ENCODE measurements at places on chromosomes 3 and 15. TPM values are rescaled to one million over a fixed set of nuclear protein-coding genes. Genes with fewer than 3 reads are reported as not detected.

Gene NMNAT3
- 0.59 TPM for total RNA-seq

Gene CCDC80
- total RNA-seq = 657 TPM

Gene TRIM42
- not detected for total RNA-seq

Gene P2RY14
- not detected for total RNA-seq

Gene ABI3BP
- total RNA-seq = 183 TPM

- no peak for DNase-seq
- H3K4me3 ChIP-seq = no peak overlapping the region
- H3K4me1 ChIP-seq = peaks cover 23% of the 10 kb centered on the region
- H3K27ac ChIP-seq = no peak overlapping the region
These were observed 14.8 kb upstream of the SEMA5B start for GRCh38 chr3:123042413-123042812.

GRCh38 chr15:88649753-88650551 is 11.1 kb downstream of the ISG20 start:
- no peak for DNase-seq
- H3K27ac ChIP-seq = peak overlapping the region; percentile 55
- no peaks in the 10 kb centered on the region for H3K36me3 ChIP-seq
- H3K4me3 ChIP-seq = no peak overlapping the region
- peaks cover 16% of the 10 kb centered on the region for H3K4me1 ChIP-seq
- no peaks in the 10 kb centered on the region for H3K27me3 ChIP-seq

GRCh38 chr3:194204042-194204987 is 68.4 kb downstream of the HES1 start:
- H3K27me3 ChIP-seq = peaks cover 40% of the 10 kb centered on the region
- DNase-seq = peak; percentile 76
- H3K4me1 ChIP-seq = no peaks in the 10 kb centered on the region
- no peaks in the 10 kb centered on the region for H3K36me3 ChIP-seq
- no peak overlapping the region for H3K4me3 ChIP-seq

GRCh38 chr3:162799910-162800309 is 1303.3 kb downstream of the OTOL1 start:
- no peak overlapping the region for H3K4me3 ChIP-seq
- no peak for DNase-seq
- no peaks in the 10 kb centered on the region for H3K4me1 ChIP-seq
- H3K36me3 ChIP-seq = no peaks in the 10 kb centered on the region

DNA sequence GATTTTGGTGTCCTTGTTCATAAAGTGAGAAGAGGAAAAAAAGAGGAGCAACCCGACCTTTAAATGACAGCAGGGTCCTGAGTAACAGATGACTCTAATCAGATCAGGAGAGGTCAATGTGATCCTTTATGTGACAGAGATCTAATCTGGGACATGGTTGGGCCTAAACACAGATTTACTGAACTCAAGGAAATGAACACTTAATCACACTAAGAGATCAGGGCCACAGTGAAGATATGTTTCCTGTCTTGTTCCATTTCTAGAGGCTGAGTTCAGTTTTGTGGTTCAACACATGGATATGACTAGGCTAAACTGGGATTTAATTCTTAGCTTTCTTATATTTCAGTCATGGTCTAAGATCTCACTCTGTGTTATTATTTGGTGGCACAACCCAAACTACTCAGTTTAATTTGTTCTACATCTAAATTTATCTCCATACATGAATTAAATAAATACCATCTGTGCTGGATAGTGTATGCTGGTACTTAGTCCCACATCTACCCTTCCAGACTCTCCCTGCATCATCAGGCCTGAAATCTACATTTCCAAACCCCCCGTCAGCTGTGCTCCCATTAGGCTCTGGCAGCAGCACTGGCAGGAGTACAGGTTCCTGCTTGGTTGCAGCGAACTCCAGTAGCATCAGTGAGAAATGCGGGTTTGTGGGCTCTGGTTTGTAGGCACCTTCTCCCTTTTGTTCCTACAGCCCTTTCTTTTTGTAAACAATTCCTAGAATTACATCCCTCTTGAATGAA is 22.6 kb downstream of the SFMBT1 start:
- no peaks in the 10 kb centered on the region for H3K27me3 ChIP-seq
- H3K36me3 ChIP-seq = no peaks in the 10 kb centered on the region
- no peak overlapping the region for H3K4me3 ChIP-seq

GRCh38 chr3:9308298-9308990 is 54.4 kb upstream of the THUMPD3 start:
- H3K4me3 ChIP-seq = no peak overlapping the region
- peaks cover 9% of the 10 kb centered on the region for H3K4me1 ChIP-seq
- H3K27me3 ChIP-seq = no peaks in the 10 kb centered on the region
- no peak for DNase-seq

GRCh38 chr3:127034195-127034989 is 51.5 kb downstream of the PLXNA1 start:
- no peaks in the 10 kb centered on the region for H3K27me3 ChIP-seq
- DNase-seq = no peak
- peaks cover 28% of the 10 kb centered on the region for H3K36me3 ChIP-seq
- H3K4me1 ChIP-seq = peaks cover 10% of the 10 kb centered on the region

DNA sequence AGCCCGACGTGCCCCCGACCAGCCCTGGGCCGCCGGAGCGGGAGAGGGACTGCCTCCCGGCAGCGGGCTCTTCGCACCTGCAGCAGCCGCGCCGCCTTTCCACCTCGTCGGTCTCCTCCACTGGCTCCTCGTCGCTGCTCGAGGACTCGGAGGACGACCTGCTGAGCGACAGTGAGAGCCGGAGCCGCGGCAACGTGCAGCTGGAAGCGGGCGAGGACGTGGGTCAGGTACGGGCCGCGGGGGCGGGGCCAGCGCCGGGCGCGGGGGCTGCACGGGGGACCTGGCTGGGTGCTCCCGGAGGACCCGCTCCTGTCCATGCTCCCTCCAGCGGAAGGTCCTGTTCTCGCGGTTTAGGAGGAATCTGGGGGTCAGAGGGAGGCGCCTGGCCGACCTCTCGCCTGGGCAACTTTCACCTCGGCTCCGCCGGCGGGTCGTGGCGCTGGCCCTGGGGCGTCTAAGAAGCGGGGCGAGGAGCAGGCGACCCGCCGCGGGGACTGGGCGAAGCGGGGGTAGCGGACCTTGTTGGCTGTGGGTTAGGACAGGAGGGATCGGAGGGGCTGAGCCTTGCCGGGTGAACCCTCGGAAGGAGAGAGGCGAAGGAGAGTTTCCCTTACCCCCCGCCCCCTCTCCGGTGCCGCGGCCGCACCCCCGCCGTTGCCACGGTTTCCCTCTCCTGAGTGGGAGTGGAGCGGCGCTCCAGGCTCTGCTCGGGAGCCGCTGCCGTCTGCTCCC is 682 bp downstream of the ITPKA start:
- peaks cover 20% of the 10 kb centered on the region for H3K4me1 ChIP-seq
- H3K27me3 ChIP-seq = peaks cover 40% of the 10 kb centered on the region
- H3K36me3 ChIP-seq = no peaks in the 10 kb centered on the region
- peak; percentile 82 for DNase-seq
- H3K27ac ChIP-seq = no peak overlapping the region

DNA sequence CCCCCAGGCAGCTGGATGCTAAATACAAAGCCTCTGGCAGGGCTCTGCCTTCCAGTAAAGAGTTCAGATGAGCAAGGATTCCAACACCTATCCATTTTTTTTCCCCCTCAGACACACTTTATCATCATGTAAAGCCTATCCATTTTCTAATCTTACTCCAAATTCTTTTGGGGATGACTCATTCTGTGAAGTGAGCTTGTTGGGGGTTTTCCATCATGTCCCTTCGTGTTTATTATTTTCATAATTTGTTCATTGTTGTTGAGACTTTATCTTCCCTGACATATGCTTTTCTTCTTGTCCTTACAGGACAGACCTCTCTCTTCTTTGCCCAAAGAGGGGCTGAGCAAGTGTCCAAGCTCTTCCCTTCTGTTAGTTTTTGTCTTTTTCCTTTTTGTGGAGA is 34.7 kb upstream of the SH3BP5 start:
- DNase-seq = peak; percentile 42
- peaks cover 14% of the 10 kb centered on the region for H3K4me1 ChIP-seq
- H3K4me3 ChIP-seq = no peak overlapping the region

DNA sequence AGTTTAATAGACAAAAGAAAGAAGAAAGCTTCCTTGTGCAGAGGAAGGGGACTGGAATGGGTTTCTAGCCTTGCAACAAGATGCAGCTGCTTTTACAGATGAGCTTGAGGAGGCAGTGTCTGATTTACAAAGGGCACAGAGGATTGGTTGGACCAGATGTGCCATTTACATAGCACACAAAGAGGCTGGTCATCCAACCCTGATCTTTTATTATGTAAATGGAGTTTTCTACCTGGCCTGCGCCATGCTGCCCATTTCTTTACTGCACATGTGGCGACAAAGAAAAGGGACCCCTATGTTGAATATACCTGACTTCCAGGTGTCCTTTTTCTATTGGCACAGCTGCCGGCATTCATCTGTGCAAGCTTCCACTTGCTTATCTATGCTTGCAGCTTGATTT is 409.4 kb upstream of the FRG2C start:
- no peak for DNase-seq
- no peaks in the 10 kb centered on the region for H3K27me3 ChIP-seq
- no peak overlapping the region for H3K27ac ChIP-seq
- no peaks in the 10 kb centered on the region for H3K4me1 ChIP-seq
- H3K36me3 ChIP-seq = no peaks in the 10 kb centered on the region

GRCh38 chr3:95939235-95939809 is 875.1 kb upstream of the EPHA6 start:
- no peaks in the 10 kb centered on the region for H3K27me3 ChIP-seq
- H3K27ac ChIP-seq = no peak overlapping the region
- no peaks in the 10 kb centered on the region for H3K36me3 ChIP-seq

- no peaks in the 10 kb centered on the region for H3K27me3 ChIP-seq
- no peak for DNase-seq
- peaks cover 52% of the 10 kb centered on the region for H3K4me1 ChIP-seq
- H3K4me3 ChIP-seq = no peak overlapping the region
These were observed 38.8 kb upstream of the SPTBN5 start for GRCh38 chr15:41932511-41933289.

Measured in osteoblast (primary cell).